Heart left ventricle (tissue), 16 donors: ENCODE measurements at places on chromosomes 4 and X.

GRCh38 chr4:60617731-60618130 lies 582.4 kb upstream of the ADGRL3 start:
- H3K27me3 ChIP-seq, result no peaks in the 10 kb centered on the region
- no peak for DNase-seq
- no peak overlapping the region for H3K4me3 ChIP-seq
- H3K27ac ChIP-seq, result no peak overlapping the region

DNA sequence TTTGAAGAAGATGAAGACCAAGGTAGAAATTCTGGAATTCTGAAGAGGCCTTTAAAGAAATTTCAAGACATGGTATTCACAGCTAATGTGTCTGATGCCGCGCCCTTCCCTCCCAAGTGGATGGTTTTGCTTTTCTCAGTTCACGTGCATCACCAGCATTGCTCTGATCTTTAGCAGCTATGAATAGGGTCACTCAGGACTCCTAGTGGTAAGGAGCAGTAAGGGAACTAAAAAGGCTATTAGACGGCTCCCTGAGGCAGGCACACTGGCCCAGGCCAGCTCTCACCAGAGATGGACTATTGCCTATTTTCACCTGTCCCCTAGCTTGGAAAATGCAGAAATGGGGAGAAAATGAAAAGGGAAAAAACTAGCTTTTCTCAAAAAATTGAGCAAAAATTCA lies 447.5 kb upstream of the RASGEF1B start:
- no peak overlapping the region for H3K27ac ChIP-seq
- DNase-seq, result no peak
- H3K4me3 ChIP-seq, result no peak overlapping the region
- H3K27me3 ChIP-seq, result no peaks in the 10 kb centered on the region
- no peaks in the 10 kb centered on the region for H3K4me1 ChIP-seq

DNA sequence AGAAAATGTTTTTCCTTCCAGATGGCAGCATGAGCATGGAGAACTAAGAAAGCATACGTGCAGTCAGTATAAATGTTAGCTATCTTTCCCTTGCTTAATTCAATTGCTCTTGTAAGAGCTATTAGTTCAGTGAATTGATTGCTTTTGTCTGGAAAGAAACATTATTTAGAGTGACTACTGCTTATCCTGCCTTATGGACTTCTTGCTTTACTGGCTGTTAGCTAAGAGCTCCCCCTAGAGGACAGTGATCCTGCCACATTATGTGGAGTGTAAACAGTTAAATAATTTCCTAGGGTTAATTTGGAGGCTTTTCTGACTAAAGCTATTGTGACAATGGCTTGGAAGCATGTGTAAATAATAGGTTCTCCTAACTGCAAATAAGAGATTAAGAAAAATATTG lies 1402.4 kb downstream of the FAM133A start:
- no peaks in the 10 kb centered on the region for H3K36me3 ChIP-seq
- no peak overlapping the region for H3K27ac ChIP-seq
- H3K27me3 ChIP-seq, result no peaks in the 10 kb centered on the region
- no peak overlapping the region for H3K4me3 ChIP-seq
- H3K4me1 ChIP-seq, result no peaks in the 10 kb centered on the region
- DNase-seq, result no peak

- H3K27me3 ChIP-seq, result no peaks in the 10 kb centered on the region
- no peak for DNase-seq
- H3K4me3 ChIP-seq, result no peak overlapping the region
- no peaks in the 10 kb centered on the region for H3K36me3 ChIP-seq
Observed at GRCh38 chrX:138519296-138519695, 192.2 kb downstream of the FGF13 start.

- H3K36me3 ChIP-seq, result no peaks in the 10 kb centered on the region
- H3K27ac ChIP-seq, result no peak overlapping the region
- H3K4me1 ChIP-seq, result no peaks in the 10 kb centered on the region
- no peaks in the 10 kb centered on the region for H3K27me3 ChIP-seq
- no peak overlapping the region for H3K4me3 ChIP-seq
- no peak for DNase-seq
Observed at GRCh38 chrX:19075754-19076153, 46.5 kb downstream of the ADGRG2 start.
